Activated CD8-positive, alpha-beta memory T cell treated with anti-CD3 and anti-CD28 coated beads for 1 hour (primary cell): ENCODE measurements at places on chromosomes 11 and 22.

- no peak for DNase-seq
Measured at GRCh38 chr22:34038801-34039555, 118.7 kb upstream of the LARGE1 start.

GRCh38 chr22:41535244-41535643 is 9.0 kb downstream of the POLR3H start:
- DNase-seq, result no peak

GRCh38 chr11:44627911-44628729 is 62.7 kb downstream of the CD82 start:
- DNase-seq, result no peak

DNA sequence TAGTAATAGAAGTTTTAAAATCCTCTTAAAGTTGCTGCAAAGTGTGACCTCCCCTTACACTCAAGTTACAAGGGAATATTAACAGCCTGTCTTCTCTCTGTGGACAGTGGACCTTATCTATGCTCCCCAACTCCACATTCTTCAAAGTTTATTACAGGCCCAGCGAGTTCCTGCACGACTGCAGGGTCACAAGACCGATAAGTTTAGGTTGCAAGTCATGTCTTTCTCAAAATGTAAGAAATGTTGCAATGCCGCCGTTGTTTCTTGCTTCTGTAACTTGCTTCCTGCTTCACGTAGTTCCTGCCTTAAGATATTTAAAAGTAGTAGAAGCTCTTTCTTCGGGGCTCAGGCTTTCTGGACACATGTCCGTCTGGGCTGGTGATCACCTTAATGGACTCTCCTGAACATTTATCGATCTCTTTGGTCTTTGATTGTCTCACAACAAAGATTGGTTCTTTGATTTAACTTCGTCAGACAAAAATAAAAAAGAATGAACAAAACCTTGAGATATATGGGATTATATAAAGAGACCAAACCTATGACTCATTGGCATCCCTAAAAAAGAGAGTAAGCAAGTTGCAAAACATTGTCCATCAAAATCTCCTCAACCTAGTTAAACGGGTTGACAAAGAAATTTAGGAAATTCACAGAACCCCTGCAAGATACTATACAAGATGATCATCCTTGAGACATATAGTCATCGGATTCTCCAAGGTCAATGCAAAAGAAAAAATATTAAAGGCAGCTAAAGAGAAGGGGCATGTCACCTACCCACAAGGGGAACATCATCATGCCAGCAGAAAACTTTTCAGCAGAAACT is 45.4 kb upstream of the GLYAT start:
- no peak for DNase-seq

DNA sequence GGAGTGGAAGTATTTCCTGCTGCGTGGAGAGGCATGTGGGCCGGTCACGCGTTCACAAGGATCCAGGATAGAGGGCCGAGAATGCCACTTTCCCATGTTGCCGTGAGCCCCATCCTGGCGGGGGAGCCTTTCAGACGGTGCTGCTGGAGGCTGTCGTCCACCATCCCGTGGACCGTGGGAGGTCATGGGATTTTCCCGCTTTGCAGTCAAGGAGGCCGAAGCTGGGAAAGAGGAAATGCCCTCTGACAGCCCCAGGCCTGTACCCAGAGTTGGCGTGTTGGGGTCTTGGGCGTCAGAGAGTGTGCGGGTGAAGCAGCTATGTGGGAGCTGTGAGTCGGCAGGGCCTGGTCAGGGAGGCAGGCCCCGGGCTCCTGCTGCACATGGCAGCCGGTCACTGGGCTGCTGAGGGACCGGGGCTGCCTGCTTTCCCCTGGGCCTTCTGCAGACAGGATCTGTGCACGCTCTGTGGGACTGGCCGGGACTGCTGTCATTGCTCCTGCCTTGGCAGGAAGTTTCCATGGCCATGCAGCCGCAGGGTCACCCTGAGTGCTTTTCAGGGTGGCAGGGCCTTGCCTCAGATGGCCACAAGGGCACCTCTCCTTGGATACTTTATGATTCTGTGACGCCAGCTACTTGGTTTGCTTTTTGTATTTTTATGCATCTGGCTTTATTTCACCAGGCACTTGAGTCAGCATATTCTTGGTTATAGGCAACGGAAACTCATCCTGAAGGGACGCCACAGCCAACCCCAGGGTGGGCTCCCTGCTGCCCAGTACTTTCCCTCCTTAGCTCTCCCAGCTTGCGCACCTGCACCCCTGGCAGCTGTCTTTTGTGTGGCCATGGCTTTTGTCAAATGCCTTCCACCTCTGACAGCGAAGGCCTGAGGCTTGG is 52.4 kb downstream of the AP2A2 start:
- DNase-seq, result no peak

DNA sequence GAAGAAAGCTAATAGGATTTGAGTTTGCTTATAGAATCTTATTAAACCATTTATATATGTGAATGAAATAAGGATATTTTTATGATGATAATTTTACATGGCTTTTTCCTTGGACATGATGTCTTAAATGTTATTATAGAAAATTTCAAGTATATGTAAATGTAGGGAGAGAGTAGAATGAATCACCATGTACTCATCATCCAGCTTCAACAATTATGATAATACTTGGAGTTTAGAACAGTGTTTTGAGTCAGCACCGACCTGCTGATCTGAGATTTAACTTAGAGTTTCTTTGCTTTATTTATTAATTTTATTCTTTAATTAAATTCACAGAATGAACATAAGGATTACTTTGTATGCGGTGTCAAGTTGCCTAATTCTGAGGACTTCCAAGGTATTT is 193.5 kb downstream of the UVRAG start:
- no peak for DNase-seq

- no peak for DNase-seq
Measured at GRCh38 chr11:30452114-30452513, 129.2 kb downstream of the ARL14EP start.

- no peak for DNase-seq
Measured at GRCh38 chr11:537622-538430, 499 bp downstream of the LRRC56 start.

DNA sequence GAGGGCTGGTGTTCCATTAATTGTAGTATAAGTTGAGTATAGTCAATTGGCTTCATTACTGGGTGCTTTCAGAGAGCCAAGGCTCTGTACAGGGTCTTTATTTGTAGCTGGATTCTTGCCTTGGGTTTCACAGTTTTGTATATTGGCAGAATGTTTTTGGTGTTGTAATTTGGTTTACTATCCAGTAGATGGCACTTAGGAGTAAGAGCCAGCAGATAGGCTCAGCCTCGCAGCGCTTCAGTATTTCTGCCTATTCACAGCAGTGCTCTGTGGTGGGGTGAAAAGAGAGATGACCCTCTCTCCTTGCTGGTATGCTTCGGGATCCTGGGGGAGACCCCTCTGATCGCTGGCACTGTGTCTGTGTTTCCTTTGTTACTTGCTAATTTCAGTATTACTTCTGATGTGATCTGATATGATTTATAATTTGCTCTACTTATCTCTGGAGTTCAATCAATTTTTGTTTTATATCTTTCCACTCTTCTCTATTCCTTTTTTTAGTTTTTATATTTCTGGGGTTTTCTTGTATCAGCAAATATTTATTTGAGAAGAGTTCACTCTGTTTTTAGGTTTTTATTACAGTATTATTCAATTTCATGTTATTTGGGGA is 52.2 kb downstream of the ANO5 start:
- DNase-seq, result no peak

- no peak for DNase-seq
Measured at GRCh38 chr11:67631411-67631810, 1.7 kb upstream of the NUDT8 start.

GRCh38 chr11:130478204-130478701 is 29.8 kb downstream of the ADAMTS15 start:
- no peak for DNase-seq

GRCh38 chr11:12813371-12814225 is 139.4 kb downstream of the TEAD1 start:
- DNase-seq, result no peak

DNA sequence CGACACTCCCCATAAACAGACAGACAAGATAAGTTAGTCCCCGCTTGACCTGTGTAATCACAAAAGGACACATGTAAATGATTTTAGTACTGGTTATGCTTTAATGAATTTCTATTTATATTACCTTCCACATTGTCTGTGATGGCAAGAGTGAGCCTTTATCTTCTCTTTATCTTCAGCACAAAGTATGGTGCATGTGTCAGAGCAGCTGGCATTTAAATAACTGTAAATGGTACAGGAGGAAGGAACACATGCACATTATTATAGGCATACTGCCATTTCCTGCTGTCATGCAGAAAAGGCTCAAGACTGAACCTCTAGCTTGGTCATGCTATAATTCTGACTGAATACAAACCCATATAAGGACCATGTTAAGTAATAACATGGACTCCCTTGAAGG is 1342.7 kb upstream of the TENM4 start:
- no peak for DNase-seq

DNA sequence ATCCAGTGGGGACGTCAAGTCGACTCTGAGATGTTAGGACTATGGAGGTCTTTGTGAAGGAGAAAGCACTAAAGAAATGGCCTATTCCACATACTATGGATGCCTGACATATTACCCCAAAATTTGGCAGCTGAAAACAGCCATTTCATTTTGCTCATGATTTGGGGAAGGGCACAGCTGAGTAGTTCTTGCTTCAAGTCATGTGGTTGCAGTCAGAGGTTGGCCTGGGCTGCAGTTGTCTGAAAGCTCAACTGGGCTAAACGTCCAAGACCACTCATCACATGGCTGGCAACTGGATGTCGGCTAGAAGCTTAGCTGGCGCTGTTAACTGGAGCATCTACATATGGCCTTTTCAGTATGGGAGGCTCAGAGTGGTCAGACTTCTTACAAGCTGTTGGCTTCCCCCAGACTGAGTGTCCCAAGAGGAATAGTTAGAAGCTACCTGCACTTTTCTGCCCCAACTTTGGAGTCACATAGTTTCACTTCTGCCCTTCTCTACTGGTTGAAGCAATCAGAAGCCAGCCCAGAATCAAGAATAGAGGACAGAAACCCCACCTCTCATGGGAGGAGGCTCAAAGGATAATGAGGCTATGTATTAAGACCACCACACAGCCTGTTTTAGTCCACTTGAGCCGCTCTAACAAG is 14.1 kb downstream of the SLC35C1 start:
- no peak for DNase-seq

DNA sequence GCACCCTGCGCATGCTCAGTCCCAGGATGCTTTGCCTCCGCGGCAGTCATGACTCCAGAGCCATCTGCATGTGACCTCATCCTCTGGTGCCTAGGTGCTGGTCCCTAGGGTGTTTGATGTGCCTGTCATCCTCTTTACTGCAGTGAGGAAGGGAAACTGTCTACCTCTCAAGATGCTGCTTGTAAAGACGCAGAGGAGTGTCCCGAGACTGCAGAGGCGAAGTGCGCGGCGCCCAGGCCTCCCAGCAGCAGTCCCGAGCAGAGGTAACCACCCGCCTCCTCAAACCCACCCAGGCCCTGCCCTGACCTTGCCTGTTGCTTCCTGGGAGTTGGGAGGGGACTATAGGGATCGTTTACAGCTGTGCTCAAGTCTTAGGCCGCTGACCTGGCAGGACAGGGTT is 74.6 kb upstream of the GAL start:
- DNase-seq, result no peak

DNA sequence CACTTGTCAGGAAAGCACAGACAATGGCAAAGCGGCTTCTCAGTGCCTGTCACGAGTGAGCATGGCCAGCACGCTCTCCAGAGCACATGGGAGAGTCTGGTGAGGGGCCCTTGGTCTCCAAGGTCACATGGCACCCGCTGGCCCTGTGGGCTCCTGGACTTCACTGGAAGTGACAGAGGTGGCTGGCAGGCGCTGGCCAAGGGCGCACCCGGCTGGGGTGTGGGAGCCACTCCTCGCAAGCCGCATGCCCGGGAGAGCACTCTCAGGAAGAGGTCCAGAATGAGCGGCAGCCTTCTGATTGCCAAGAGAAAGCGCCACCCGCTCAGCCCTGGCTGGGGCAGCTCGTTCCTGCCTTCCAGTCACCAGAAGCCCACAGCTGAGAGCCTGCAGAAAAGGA is 17.1 kb upstream of the MOB2 start:
- no peak for DNase-seq

DNA sequence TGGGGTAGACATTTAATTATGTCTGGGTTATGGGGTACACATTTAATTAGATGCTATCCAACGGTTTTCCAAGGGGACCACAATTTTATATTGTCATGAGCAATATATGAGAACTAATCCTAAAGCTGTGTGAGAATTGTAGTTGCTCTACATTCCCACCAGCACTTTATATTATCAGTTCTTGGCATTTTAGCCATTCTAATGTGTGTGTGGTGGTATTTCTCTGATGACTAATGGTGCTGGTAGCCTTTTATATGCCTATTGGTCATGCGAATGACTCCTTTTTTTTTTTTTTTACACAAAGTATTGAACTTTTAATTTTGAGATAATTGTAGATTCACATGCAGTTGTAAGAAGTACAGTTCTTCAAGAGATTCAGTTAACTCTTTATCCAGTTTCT is 26.2 kb downstream of the TMEM135 start:
- DNase-seq, result no peak

DNA sequence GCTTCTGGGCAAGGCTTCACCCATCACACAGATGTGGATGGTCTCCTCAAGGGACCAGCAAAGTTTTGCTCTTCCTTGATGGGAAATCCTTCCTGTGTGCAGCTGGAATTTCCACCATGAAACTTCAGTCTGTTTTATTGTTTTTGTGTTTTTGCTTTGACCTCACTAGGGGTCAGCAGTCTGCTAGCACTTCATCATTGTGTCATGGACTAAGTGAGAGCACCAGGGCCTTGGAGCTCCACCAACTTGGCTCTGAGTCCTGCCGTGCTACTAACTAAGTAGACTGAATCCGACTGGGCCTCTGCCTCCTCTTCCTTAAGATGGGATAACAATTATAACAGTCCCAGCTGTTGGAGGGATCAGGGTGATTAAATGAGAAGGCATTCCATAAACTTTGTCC is 305.8 kb upstream of the NCAM1 start:
- DNase-seq, result no peak

DNA sequence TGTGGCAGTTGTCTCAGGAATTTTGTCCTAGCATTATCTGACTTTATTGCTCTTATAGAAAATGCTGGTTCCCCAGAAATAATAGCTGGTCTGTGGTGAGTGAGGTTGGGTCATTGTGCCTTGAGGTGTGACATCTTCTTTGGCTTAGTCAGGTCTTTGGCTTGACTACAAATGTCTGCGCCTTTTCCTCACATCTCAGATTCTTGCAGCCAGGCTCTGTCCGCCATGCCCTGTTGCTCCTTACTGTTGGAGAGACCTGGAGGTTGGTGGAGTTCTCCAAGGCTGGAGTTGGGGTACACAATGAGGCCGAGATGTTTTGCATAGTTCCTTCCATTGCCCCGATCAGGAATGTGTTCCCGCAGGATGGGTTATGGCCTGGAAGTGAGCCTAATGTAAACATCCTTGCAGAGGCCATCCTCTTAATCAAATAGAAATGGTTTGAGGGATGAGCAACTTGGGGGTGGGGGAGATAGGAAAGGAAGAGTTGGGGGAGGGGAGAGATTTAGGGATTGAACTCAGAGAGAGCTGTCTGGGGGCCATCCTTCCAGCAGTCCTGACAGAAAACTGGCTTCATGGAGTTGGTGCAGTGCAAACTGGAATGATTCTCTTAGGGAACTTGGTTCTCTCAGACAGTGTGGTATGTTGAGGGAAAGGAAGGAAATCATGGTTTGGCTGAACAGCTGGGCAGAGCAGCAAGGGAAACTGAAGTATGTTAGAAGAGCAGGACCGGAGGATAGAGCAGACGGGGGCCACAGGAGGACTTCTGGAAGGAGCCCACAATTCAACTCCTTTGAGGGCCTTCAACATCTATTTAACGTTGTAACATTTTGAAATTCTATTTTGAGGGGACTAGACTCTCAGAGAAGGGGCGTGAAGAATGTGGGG is 49.9 kb downstream of the ZBTB16 start:
- DNase-seq, result no peak

GRCh38 chr22:33224841-33225240 is 166.7 kb upstream of the SYN3 start:
- no peak for DNase-seq

GRCh38 chr11:6248248-6248647 is 9.4 kb downstream of the CNGA4 start:
- DNase-seq, result no peak
